Hippocampal formation (tissue), 2 donors: ENCODE measurements at places on chromosomes 4 and X.

DNA sequence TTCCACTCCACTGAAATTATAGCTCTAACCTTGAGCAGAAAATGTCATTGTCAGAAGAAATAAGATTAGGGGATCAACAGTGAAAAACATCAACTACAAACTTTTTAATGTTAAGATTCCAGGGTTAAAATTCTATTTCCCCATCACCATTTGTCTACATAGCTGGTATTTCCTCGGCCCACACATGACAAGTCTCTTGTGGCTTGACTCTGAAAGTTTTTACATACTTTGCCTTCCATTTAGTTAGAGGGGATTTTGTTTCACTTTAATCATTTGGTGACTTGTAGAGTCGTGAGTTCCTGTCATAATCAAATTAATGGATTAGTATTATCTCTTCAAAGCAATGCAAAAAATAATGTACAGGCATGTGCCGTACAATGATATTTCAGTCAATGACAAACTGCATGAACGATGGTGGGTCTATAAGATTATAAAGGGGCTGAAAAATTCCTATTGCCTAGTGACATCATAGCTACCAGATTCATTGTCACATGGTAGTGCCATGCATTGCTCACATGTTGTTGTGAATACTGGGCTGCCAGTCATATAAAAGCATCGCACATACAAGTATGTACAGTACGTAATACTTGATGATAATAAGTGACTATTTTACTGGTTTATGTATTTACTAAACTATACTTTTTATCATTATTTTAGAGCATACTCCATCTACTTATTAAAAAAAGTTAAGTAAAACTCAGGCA, 72.0 kb downstream of the ING2 start:
- DNase-seq = no peak

DNA sequence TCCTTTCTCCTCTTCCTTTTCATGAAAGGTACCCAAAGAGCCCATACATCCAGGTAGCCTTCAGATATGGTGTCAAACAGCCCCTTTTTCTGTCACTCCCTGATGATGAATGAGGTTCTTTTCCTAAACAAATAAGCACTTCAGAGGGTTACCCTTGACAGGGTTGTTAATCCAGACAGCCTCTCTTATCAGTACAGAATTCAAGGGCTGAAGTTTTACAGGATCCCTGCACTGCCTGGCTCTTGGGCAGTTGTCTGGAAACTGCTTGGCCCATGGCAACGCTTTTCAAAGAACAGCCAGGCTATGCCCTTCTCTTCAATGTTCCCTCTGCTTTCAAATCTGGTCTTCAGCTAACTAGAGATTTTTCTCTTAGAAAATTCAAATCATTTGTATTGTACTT, 352.6 kb upstream of the FAM241A start:
- DNase-seq = no peak

GRCh38 chr4:172232966-172233365, 419.8 kb downstream of the GALNTL6 start:
- DNase-seq = no peak

- no peak for DNase-seq
Measured at GRCh38 chr4:8642651-8643321, 50.2 kb downstream of the CPZ start.

GRCh38 chr4:105149771-105150170, 3.1 kb downstream of the TET2 start:
- DNase-seq = no peak

DNA sequence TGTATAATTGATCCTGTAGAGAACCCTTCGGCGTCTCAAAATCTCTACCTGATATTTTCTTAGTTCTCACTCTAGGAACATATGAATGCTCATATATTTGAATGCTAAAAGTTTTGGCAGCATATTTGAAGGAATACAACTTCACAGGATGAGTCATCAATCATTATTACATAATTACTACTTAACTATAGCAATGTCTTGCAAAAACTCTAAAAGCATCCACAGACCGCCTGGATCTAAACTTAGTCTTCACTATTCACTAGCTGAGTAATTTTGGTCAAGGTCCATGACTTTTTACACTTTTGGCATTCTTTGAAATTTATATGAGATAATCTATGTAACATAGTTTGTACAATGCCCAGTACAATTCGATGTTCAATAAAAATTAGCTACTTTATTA, 194.7 kb downstream of the DTHD1 start:
- DNase-seq = no peak

GRCh38 chrX:100447655-100448397, 37.8 kb upstream of the PCDH19 start:
- DNase-seq = peak; percentile 37

DNA sequence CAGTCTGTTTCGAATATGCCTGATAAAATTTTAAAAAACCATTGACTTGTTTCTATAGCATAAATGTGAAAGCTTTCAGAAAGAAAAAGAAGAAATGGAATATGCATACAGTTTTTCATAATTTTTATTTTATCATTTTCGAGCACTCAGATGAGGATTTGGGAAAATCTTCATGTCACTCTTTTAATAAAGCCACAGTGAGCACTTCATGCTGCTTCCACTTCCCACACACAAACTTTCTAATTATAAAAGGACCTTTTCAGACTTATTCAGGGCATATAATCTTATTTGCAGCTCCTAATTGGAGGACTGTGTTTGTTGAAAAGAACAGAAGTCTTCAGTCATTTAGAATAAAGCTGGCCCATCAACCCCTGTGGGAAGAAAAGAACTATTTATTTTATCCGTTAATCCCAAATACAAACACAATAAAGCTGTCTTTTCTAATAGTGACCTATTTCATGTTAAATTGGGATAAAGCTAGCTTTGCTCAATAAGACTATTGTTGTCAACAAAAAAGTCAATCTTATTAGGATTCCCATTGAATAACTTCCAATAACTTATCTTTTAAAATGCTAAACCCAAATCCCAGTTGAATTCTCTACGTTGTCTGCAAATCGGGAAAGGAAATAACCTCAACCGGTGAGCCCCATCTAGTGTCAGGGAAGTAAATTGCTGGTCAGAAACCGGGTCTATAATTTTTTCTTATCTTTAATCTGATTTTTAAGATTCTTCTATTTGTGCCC, 211.5 kb downstream of the PDGFRA start:
- DNase-seq = peak; percentile 6

DNA sequence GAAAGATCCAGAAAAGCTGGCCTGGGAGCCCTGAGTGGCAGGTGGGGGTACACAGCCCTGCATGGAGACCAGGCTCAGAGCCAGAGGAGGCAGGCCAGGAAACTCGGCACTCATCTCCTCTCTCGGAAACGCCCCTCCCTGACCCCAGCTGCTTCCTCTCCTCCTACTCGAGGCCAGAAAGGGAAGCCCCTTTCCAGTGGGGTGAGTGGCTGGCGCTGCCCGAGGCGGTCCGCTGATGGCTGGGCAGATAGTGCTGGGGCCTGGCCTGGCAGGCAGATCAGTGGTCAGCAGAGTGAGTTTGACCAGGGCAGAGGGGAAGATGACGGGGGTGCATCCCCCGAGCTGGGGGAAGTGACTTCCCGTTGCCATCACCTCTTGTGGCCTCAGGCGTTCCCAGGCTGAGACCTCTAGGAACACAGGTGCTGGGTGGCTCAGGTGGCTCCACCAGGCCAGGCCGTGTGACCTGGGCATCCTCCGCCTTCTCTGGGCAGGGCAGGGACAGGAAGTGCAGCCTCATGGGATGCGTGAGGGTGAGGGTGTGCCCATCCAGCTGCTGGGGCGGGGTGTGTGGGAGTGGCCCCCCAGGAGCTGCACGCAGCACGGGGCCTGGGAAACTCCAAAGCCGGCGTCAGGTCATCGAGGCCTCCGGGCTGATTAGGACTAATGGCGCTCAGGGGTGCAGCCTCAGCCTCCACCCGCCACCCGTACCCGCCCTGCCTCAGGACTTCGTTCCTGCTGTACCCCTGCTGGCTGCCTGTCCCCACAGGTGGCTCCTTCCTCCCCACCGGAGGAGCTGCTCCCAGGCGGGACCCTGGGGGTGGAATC, 5.7 kb downstream of the SH3BP2 start:
- no peak for DNase-seq

DNA sequence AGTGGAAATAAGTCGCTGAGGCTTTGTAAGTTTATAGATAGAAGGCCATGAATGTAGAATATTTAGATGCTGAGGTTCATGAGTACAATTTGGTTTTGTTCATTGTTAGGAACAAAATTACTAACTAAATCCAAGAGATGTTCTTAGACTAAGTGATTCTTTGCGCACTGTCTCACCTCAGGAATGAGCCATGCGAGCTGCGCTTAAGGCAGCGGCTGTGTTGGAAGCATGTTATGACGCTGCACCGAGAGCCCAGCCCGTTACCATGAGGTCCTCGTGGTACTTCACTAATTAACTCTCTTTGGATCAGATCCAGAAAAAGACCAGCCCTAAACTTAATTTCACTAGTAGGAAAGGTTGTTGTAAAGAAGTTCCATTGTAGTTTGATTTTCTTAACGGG, 166.2 kb downstream of the RAPGEF2 start:
- peak; percentile 37 for DNase-seq

DNA sequence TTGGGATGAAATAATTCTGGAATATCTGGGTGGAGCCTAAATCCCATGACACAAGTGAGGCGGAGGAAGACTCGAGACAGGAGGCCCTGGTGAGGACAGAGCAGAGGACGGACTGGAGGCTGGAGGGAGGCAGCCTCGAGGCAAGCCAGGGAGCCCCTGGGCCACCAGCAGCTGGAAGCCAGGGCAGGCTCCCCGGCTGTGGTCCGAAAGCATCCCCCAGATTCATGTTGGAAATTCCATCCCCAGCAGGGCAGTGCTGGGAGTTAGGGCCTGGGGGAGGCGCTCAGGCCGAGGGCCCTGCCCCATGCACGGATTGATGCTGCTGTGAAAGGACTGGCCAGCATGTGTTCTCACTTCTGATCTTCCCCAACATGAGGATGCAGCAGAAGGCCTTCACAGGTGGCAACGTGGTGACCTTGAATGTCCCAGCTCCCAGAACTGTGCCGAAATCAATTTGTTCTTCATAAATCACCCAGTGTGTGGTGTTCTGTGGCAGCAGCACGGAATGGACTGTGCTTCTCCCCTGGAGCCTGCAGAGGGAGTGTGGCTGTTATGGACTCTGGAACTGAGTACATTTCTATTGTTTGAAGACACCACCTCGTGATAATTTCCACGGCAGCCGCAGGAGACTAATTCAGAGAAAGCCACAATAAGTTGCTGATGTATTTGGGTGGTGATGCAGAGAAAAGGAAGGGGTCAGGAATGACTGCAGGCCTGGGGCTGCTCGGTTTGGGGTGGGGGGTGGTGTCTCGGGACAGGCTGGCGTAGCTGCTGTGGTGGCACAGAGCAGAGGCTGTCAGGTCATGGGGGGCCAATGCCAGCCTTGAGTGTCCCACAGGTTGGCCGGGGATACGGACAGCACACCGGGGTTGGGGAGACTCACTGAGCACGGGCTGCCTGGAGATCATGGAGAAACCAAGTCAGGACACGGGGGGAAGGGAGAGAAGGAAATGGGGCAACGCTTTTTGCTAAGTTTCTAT, 56.9 kb downstream of the PCGF3 start:
- no peak for DNase-seq

GRCh38 chr4:51995647-51996220, 24.4 kb downstream of the LRRC66 start:
- no peak for DNase-seq

DNA sequence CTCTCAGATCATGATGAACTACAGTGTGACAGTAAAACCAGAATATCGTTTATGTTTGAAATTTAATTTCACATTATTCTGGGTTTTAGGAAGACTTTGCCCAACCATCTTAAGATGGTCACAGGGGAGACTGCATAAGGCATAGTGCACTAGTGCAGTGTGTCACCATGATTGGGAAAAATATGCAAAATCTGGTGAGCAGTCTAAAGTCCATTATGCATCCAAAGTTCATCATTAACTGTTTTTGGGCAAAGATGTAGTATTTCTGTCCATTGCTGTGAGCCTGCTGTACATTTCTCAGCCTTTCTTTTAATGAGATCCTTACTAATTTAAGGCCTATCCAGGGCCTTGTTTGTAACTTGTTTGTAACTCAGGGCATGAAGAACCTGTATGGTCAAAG, 11.3 kb upstream of the MFAP3L start:
- DNase-seq = no peak

DNA sequence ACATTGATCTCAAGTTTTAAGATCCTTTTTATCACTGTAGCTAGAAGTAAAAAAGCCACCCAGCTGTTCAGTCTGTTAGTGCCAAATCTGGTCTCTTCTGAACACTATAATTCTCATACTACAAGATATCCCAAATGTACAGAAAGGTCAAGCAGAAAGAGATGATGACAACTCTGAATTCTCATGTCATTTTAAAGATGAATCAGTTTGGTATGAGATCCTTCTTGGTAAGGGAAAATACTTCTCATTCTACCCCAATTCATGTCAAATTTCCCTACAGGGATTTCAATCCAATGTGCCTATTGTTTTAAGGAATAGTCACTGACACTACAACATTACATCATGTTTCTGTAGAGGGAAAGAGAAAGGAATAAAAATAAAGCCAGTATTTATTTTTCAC, 184.5 kb downstream of the CPEB2 start:
- DNase-seq = no peak

DNA sequence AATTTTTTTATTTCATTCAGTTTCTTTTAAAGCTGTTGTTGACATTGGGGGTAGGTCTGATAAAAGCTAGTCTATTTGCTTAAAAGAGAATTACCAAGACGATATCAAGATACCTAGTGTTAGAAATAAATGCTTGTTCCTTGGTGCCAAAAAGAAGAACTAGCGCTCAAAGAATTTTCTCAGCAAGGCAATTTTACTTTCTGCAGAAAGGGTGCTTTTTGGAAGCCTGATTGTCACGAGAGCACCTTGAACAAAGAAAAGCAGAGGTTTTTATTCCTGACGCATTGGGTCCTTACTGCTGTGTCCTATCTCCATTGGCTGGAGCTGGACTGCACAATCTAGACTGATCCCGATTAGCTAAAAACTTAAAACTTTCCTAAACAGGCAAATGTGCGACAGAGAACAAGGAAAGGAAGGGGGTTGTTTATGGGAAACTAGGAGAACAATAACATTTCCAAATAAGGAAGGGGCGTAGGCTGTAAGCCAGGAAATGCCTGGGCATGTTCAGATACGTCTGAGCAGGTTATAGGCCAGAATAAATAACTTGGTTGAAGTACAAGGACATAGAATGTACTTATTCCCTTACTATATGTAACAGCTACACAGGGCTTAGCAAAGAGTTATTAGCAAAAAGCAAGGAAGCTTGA, 50.3 kb upstream of the STPG2 start:
- no peak for DNase-seq

GRCh38 chrX:50081282-50081889, 119.4 kb downstream of the AKAP4 start:
- peak; percentile 10 for DNase-seq

- no peak for DNase-seq
Measured at GRCh38 chrX:9525511-9526248, 60.8 kb downstream of the TBL1X start.
